ENCODE measurements at places on chromosomes 7 and 10.

GRCh38 chr7:69817121-69817520, 218.8 kb downstream of the AUTS2 start:
- DNase-seq = no peak

GRCh38 chr10:60352105-60352504, 37.6 kb downstream of the ANK3 start:
- DNase-seq = no peak

DNA sequence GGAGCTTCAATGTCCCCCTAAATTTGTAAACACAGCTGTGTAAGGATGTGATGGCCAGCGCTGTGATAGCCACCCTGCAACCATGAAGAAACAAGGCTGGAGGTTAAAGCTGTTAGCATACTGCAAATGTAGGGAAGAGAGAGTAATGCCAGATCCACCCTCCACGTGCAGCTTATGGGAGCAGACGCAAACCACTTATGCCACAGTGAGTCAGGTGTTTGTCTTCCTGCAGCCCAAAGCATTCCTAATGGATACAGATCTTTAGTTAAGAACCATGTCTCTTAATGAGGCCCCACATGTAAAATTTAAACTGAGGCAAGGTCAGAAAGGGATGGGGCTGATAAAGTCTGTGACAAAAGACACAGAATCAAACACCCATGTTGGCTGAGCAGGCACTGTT, 13.6 kb upstream of the MYL7 start:
- DNase-seq = no peak

- no peak for DNase-seq
These were observed 169.9 kb downstream of the PIP4K2A start for GRCh38 chr10:22544325-22545068.

DNA sequence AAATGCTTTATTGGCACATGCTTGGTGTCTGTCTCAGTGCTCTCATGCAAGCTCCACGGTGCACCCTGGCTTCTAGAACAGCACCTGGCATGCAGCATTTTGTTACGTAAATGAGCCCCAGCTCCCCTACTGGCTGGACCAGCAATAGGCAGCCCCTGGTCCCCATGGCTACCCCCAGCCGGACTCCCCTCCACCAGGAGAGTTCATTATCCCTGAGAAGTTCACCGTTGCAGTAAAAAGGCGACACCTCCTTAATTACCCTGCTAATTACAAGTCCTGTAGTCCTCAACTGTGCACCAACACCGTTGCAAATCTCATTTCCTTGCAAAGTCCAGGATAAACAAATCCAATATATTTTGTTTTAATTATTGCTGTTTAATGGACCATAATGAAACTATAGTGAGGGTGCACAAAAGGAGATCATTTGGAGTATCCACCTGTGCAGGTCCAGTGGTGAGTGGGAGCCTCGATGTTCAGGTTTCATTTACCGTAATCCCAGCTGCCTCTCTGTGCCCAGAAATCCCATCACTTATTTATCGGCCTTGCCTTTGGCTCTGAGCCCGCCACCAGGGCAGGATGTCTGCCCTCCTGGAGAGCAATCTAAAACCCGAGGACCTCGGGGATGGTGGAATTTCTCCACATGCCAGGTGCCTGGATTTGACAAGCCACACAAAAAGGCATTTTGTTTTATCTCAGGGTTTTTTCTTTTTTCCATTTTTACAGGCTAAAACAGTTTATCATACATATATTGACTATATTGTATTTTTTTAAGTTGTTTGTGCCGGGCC, 12.8 kb upstream of the DRGX start:
- DNase-seq = no peak

DNA sequence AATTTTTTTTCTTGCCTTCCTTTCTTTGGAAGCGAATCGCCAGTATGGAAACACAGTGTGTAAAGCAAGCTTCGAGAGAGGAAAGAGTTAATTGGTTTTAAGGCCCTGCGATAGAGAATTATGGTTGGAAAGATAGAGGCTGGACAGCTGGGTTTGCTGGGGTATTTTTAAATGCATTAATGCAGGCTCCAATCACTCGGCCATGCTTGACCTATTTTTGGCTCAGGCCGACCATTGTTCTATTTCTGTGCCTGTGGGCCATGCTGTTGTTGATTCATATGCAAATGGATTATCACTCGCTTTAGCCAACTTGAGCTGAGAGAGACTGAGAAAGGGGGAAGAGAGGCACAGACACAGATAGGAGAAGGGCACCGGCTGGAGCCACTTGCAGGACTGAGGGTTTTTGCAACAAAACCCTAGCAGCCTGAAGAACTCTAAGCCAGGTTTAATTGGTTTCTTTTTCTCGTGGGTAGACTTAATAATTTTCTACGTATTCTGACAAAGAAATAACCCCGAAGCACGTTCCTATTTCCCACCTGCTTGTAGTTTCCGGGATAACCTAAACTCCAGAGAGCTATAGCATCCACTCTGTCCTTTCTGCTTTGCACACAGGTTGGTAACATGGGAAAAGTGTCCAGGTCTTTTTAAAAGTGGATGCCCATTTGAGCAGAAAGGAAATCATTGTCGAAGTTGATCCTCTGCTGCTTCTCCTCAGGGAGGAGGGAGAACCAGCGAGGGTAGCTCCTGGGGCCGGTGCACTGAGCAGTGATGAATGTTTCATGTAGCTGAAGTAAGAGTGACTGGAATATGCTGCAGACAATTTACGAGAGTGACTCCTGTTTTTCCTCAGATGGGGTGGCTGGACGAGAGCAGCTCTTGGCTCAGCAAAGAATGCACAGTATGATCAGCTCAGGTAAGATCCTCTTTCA, at the start of gene HDAC9:
HDAC9 (plus strand) TSS at position 338 of the 929 bp plus-strand sequence; CDS start at position 892, 554 bp downstream.
- peak; percentile 16 for DNase-seq

GRCh38 chr7:1987591-1988532, 244.9 kb downstream of the MAD1L1 start:
- no peak for DNase-seq

- no peak for DNase-seq
These were observed 192.6 kb downstream of the CFTR start for GRCh38 chr7:117672453-117672852.

DNA sequence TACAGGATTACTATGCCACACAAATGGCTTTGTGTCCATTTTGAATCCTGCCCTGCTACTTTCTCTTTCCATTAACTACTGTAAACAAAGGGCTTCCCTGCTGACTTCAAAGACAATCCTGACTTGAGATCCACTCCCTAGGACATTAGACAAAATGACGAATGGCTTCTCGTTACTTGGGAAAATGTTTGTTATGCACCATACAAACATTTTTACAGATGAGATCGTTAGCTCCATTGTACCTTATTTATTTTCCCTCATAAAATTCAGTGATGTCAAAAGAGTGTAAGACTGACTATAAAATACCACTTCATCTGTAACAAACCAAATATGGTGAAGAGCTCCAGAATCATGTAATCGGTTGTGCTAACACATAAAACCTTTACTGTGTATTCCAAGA, 121.8 kb downstream of the CD36 start:
- DNase-seq = no peak

GRCh38 chr7:3928727-3929515, 627.9 kb downstream of the SDK1 start:
- DNase-seq = no peak

GRCh38 chr10:69335063-69335587, 56.8 kb downstream of the HK1 start:
- DNase-seq = peak; percentile 54

DNA sequence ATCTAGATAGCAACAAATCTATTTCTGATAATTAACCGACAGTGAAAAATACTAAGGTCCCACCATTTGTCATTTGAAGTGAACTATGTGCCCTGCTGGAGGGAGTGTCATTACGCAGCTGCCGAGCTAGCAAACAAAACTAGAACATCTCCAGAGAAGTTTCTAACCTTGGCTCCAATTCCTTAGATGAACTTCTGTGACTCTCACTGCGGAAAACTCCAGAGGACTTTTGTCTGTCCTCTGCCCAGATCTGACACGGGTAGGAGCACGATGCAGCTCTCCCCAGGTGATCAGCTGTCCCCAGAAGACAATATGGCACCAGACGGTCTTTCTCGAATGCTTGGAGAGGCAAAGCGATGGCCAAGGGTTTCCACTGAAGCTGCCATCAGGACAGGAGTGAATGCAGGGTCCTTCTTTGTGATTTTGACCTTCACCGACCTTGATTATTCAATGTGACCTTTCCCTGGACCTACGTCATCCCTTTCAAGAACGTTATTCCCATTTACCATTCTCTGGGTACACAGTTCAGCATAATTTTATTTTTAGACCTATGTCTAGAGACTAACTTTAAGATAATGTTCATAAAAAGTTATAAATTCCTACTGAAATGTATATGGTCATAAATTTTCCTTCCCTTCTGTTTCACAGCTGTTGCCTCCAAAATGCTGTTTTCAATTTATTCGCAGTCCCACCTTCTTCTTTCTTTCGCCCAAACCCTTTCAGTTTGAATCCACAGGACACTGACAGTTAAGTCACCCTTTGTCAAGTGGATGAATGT, 116.7 kb upstream of the C7orf33 start:
- no peak for DNase-seq

DNA sequence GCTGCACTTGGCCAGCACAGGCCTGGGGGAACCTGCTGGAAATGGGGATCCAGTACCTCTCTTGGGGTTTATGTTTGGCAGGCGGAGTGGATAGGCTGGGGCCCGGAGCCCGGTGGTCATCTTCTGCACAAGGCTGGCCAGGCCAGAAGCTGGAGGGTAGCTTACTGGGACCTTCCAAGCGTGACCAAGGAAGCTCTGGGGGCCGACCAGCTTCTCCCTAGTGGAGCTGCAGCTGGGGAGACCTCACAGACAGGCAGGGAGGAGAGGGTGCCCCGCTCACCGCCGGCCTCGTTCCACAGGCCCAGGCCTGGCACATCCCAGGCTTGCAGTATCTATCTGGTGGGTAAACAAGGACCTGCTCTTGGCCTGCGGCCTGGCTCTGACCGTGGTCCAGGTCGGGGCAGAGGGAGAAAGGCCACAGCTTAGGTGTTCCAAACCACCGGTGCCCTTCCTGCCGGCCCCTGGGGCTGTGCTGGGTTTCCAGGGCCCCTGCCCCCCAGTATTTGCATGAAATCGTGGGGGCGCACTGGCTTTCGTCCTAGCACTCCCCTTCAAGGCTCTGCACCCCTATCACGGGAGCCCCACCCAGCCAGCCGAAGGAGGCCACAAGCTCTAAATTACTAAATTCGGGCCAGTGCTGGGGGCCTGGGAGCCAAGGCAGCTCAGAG, 1.5 kb upstream of the ELFN1 start:
- peak; percentile 55 for DNase-seq
